NCI-H1092 (cell line): ENCODE measurements at places on chromosomes 3 and 15.
A peak's percentile ranks its signal among the peaks of the same experiment; 100 is the strongest.

GRCh38 chr15:28947221-28947674 lies 61.5 kb downstream of the APBA2 start:
- DNase-seq, result no peak

DNA sequence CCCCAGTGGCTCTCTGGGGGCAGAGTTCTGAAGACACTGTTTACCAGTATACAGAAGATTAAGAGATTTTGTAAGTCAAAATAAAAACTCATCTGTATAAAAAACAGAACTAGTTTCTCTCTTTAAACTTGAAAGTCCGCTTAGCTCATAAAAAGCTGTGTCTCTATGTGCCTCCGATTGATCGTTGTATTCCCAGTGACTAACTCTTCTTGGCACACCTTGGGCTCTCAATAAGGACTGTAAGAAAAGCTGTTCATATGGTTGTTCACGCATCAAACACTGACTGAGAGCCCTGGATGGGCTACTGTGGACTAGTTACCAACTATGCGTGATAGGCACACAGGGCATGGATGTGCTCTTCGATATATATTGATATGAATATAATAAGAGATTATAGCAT lies 107.9 kb downstream of the P3H2 start:
- DNase-seq, result no peak

DNA sequence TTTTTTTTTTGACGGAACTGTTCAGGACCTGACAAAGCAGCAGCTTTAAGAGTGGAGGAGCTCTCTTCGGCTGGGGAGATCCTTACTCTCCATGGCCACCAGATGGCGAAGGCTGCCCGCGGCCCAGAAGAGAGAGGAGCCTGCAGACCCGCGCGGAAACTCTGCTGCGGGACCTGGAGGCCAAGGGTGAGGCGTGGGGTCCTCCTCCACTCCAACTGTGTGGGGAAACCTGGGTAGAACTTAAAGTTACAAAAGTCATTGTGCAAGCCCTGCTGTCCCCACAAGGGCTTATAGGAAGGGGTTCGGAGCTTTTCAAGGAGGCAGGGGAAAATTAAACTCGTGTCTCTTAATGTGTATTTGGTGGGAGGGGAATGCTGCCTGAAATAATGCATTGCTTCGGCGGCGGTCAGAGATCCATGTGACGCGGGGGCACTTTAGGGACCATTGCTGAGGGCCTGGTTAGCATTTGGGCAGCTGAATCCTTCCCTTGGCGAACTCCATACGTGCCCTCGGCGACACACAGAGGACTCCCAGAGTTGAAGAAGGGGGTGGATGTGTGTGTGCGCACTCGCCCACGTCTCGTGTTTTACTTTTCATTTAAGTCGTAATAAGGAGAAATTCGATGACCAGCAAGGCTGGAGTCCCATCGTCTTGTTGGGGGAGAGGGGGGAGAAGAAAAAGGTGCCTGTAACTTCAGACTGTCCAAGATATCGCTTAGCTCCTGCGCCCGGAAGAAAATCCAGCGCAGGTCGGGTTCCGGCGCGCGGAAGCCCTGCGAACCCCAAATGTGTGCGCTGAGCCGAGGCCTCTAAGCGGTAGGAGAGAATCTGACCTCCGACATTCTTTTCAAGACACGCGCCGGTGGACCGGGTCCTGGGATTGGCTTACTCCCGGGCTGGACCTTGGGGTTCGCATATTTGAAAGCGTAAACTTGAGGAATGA lies 9.7 kb downstream of the EOMES start:
- peak; percentile 25 for DNase-seq

GRCh38 chr3:32450426-32450825 lies 52.2 kb downstream of the CMTM6 start:
- DNase-seq, result no peak

- no peak for DNase-seq
Observed at GRCh38 chr3:65466300-65466988, 572.3 kb downstream of the MAGI1 start.

GRCh38 chr3:181561139-181562031 lies 150.3 kb upstream of the SOX2 start:
- no peak for DNase-seq

DNA sequence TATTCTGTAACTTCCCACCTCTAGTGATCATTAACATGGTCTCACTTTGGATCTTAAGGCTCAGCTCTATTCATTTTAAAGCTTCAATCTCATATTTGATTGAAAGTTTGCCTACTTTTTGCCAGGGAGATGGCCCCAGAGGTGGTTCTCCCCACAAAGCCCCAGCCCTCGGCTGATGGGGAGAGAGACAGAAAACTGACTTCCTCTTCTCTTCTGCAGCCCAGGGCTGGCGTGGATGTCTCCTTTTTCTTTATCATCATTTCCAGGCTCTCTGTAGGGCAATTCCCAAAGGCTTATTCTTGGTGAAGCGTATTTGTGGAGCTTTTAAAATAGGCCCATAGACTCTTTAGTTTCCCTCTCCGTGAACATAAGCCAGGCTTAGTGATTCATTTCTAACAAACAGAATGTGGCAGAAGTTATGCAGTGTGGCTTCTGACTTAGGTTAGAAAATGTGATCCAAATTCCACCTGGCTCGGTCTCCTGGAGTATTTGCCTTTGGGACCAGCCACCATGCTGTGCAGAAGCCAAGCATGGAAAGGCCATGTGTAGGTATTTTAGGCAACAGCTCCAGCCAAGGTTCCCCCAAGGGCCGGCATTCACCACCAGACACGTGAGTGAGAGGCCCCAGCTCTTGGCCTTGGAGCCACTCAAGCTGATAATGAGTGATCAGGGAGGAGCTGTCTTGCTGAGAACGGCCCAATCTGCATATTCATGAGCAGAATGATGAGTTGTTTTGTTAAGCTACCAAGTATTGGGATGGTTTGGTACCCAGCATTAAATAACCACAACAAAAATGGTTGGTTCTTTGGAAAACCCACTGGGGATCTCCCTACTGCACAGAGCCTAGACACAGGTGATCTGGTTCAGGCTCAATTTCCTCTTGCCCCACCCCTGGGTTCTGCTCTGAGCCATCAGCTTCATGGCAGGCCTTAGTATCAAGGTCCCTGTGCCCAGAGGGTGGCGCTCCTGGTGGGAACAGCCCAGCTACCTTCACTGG lies 353.2 kb upstream of the PROK2 start:
- no peak for DNase-seq

- DNase-seq, result no peak
Observed at GRCh38 chr15:63465104-63465503, 39.3 kb upstream of the USP3 start.

- DNase-seq, result no peak
Observed at GRCh38 chr3:64801856-64802255, 114.1 kb upstream of the ADAMTS9 start.

DNA sequence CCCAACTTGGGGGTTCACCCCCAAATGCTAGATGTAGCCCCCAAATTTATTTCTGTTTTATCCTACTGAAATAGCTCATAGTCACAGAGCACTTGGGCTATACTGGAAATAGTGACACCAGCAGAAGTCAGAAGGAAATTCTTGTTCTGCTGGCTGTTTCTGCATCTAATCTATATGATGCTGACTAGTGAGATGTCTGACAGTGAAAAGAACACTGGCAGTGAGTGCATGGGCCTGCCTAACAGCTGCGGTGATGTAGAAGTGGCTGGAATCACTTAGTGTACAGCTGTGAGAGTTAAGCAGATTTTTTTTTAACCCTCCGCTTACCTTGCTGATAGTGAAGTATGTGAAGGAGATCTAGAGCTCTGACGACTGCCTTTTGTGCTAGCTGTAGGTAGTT lies 14.0 kb downstream of the TTC14 start:
- no peak for DNase-seq

DNA sequence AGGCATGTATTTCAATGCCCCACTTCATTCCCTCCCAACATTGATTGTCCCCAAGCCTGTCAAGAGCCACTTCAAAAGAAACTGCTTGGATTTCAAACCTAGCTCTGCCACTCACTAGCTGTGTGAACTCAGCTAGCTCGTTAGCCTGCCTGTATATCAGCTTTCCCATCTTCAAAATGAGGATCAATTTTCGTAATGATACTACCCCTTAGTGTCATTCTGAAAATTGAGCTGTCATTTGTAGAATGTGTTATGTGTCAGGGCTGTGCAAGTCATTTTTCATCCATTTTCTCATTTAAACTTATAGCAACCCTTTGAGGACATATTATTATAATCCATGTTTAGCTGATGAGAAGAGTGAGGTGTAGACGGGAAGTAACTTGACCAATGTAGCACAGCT lies 88.6 kb downstream of the TRIM42 start:
- no peak for DNase-seq

GRCh38 chr3:31750341-31750740 lies 217.6 kb downstream of the STT3B start:
- no peak for DNase-seq

DNA sequence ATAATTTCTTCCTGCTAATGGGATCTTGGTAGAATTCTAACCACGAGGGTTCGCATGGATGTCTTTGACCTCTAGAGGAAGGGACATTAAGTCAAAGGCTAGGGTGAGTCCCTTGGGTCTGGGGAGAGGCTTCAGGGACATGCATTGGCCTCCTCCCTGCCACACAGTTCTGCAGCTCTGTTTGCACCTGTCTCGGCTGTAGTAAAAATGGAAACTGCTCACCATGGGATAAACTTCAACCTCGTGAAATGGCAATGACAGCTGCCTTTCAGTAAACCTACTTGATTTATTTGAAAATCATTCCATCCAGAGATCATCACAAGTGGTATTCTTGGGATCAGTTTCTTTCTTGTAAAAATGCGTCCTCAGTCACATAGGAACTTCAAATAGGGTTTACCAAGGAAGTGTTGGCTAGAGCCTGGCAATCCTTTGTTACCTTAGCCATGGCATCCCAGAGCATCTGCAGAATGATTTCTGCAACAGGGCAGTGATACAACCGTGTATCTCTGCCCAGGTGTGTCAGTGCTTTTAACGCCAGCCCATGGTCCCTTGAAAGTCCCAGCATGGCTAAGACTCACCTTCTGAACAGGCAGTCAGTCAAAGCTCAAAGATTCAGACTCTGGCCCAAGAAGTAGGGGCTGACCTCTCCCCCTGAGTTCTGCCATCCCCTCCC lies 14.0 kb upstream of the LRTM1 start:
- no peak for DNase-seq

DNA sequence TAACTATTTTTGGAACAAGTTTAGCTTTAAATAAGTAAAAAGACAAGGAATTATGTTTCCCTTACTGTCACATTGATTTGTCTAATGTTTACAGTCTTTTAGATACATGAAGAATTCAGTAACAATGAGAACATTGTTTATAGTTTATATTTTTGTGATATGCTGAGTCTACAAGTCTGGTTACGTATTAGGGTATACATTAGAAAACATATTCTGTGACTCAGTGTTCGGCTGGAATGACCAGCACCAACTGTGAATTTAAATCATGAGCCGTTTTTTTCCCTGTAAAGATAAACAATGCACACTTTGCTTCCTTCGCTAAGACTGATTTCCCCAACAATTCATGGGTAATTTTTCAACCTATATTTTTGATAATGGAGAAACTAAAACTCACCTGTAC lies 131.5 kb downstream of the DUT start:
- no peak for DNase-seq

DNA sequence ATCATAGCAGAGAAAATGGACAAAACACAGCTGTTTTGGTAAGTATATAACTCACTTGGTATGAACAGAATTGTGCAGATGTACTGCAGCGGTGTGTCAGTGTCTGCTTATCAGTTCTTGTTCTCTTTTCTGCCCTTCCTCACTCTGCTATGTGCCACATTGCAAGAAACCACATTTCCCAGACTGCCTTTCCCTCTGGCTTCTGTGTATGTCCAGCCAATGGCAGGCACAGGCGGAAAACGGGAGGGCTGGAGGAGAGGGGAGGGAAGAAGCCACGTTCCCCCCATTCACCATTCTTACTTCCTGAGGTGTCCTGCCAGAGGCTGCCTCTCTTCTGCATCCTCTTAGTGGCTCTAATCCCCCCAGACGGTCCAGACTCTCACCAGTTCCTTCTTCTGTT lies 15.4 kb downstream of the HHLA2 start:
- no peak for DNase-seq

- no peak for DNase-seq
Observed at GRCh38 chr3:126133606-126134005, 46.8 kb downstream of the ALDH1L1 start.

- no peak for DNase-seq
Observed at GRCh38 chr3:131107637-131108433, 81.2 kb downstream of the NEK11 start.

DNA sequence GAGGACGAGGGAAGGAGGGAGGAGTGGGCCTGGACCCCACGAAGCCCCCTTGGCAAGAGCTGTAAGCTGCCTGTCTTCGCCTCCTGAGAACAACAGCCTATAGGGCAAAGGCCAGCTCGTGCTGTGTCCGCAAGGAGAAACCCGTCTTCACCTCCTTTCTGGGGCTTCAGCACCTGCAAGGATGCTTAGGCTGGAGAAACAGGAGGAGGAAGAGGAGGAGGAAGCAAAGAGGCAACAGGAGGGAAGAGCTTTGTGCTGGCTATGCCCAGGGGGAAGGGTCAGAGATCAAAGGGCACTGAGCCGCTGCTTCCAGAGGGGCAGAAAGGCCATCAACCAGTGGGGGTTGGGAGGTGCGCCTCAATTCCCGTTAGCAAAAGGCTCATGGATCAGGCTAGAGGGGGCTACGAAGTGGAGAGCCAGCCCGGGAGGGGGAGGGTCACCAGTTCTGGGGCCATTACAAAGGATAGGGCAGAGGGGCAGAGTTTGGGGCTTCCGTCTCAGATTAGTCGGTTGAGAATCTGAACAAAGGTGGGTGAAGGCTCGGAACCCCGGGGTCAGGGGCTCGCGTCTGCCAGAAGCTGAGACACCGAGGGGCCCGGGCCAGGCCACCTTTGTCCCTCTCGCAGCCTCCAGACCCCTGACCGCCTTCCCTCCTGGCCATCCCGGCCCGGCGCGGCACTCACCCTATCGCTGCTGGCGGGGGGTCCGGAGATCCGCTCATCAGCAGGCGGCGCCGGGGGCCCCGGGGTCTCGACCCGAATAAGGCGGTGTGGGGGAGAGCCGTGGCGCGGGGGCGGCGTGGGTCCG lies 792 bp downstream of the SHF start:
- no peak for DNase-seq

- no peak for DNase-seq
Observed at GRCh38 chr15:68626283-68626682, 47.5 kb downstream of the CORO2B start.

GRCh38 chr3:85796140-85796539 lies 837.4 kb downstream of the CADM2 start:
- no peak for DNase-seq

- DNase-seq, result peak; percentile 19
Observed at GRCh38 chr15:28191832-28192231, 92.7 kb upstream of the OCA2 start.

GRCh38 chr3:30350901-30351300 lies 255.5 kb upstream of the TGFBR2 start:
- DNase-seq, result no peak

DNA sequence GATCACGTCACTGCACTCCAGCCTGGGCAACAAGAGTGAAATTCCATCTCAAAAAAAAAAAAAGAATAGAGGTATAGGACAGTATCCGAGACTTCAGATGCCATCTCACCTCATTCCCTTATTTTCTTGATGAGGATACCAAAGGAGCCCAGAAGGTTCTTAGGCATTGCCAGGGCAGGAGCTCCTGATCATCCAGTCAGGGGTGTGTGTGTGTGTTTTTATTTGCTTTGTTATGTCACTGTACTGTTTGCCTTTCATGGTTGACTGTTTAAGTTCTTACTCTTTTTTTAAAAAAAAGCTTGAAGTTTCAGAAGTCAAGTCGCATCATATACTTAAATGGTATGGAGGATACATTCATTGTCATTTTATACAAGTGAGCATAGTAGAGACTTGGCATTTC lies 140.0 kb upstream of the BHLHE40 start:
- DNase-seq, result no peak
